MV-4-11 (cell line): ENCODE measurements at places on chromosomes 11 and 22.

DNA sequence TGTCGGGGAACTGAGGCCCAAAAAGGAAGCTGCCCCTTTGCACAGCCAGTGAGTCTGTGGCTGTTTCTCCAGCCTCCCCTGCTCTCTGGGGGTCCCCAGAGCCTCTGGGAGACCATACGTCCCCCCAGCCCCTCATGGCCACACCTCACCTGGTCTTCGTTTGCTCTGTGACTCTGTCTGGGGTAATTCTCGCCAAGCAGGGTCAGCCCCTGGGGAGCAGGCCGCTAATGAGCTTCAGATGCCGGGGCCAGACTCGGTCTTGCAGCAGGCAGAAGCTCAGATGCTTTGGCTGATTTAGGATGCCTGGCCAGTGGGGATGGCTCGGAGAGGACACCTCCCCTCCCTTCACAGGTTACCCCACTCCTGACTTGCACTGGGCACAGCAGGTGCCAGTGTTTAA, 24.1 kb upstream of the WNT11 start:
- no peak for DNase-seq

DNA sequence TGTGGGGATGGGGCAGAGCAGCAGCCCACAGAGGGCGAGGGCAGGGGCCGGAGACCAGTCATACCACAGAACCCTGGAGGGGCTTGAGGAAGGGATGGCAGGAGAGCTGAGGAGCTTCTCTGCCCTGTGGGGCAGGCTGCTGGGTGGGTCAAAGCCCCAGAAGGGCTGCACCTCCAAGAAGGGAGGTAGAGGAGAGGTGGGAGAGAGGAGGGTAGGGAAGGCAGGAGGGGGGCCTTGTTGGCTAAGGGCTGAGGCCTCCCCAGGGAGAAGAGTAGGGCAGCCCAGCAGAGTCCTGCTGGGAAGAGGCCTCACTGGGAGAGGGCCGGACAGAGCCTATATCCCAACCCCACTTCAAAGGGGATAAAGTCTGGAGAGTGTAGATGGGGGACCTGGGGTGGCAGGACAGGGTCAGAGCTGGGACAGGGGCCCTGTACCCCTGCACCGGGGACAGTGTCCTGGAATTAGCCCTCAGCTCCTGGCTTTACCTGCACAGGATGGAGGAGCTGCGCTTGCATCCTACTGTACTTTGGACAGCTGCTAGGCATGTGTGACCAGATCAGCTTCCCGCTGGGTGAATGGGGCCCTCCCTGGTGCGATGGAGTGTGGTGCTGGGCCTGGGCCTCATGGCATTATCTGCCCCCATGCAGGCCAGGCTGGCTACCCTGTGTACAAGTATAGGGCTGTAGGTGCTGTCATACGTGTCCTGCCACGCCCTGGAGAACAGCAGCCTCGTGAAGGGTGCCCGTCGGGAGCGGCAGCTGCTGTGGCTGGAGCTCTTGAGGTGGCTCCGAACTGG, 7.3 kb downstream of the DGCR6L start:
- DNase-seq, result no peak

DNA sequence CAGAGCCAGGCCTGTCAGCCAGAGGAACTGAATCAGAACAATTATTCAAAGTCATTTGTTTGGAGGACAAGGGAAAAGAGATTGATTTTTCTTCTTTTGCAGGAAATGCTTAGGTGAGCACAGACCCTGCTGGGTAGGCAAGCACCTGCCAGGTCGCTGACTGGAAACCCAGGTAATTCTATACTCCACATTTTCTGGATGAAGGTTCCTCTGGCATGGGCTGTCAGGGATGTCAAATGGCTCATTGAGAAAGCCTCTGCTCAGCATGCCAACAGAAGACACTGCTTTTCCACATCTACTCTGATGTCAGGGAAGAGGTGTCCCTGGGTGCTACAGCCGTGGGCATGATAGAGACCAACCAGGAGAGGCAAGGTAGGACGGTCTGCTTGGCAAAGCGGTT, 166.7 kb upstream of the SYN3 start:
- no peak for DNase-seq

DNA sequence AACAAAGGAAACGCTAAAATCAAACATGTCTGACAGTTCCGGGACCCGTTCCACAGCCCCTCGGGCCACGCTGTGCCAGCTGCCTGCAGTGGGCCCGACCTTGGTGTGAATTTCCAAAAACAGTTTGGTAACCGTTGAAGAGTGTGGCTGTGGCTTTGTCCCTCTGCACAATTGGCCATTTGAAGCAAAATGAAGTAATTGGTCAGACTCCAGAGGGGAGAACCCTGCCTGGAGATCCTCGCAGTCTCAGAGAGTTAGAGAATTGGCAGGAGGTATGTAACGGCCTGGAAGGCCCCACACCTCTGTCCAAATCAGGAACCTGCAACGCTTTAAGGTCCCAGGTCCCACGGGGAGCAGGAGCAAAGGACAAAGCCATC, 26.3 kb downstream of the TRMU start:
- no peak for DNase-seq

- no peak for DNase-seq
Measured at GRCh38 chr11:7046474-7047175, 26.3 kb downstream of the NLRP14 start.

- no peak for DNase-seq
Measured at GRCh38 chr22:24827296-24827695, 21.3 kb downstream of the SGSM1 start.

- DNase-seq, result no peak
Measured at GRCh38 chr11:13334034-13334786, 56.6 kb downstream of the BMAL1 start.

- no peak for DNase-seq
Measured at GRCh38 chr11:92866679-92867282, 102.7 kb upstream of the MTNR1B start.

GRCh38 chr11:110490886-110491285, 61.1 kb downstream of the FDX1 start:
- DNase-seq, result peak; percentile 85

GRCh38 chr22:46241396-46242007, 8.6 kb downstream of the CDPF1 start:
- no peak for DNase-seq

GRCh38 chr22:49420651-49421050, 407.0 kb downstream of the BRD1 start:
- no peak for DNase-seq

DNA sequence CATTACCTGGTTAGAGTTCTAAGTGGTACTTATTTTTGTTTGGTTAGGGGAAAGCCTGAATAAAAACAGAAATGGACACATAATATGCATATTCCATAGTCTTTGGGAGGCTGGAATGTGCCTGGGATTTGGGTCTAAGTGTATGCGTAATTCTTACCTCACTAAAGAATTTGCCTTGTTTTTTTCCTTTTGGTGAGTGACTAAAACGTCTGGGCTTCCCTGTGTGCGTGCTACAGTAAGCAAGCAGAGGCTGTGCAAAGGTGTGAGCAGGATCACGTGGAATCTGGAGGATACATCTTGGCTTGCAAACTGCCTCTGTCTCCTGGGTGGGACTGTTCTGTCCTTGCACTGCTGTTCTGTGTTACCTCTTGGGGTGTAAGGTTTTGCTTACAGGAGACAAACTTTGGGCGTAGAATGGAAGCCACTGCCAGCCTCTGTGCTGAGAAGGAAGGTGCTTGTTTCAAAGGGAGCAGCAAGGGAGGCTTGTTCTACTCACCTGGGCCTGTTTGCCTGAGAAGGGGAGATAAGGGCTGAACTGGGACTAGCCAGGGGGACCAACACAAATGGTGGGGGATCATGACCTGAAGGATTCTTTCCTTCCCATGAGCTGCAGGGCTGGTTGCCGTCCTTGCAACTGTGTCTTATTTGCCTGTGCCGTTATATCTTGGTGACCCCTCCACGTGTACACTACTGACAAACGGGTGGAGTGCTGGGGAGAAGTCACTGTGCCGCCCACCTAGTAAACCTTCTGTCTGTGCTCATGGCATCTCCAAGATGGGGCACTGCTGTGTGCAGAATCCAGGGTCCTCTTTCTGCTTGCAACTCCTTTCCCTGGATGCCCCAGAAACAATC, 4.5 kb downstream of the NEAT1 start:
- DNase-seq, result no peak

DNA sequence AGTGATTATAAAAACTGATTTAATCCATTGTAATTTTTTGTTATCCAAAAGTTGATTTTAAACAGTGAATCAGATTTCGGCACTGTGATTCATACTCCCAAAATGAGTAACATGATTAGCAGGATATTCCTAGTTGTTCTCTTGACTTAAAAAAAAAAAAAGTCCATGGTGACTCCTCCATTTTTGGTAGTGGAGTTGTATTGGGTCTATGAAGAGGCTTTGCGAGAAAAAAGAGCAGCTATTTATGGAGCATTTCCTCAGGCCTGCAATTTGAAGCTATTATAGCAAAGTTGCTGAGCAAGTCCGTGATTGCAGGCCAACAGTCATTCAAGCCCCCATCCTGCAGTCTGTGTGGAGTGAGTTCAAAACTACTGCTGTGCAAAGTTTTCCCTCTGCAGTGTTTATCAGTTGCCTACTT, 28.8 kb downstream of the YAP1 start:
- DNase-seq, result no peak

DNA sequence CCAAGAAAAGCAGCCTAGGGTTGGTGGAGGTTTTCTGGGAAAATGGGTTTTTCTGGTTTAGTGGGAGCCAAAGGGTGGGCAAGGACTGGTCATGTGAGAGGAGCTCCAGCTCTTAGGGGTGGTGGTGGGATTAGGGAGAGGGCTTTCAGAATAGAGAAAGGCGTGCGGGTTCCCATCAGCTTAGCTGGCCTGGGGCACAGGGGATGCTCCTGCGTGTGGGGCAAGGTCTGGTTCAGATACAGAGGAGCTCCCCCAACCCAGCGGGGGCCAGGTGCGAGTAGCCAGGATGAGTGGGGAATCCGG, 644 bp downstream of the TMEM134 start:
- no peak for DNase-seq

DNA sequence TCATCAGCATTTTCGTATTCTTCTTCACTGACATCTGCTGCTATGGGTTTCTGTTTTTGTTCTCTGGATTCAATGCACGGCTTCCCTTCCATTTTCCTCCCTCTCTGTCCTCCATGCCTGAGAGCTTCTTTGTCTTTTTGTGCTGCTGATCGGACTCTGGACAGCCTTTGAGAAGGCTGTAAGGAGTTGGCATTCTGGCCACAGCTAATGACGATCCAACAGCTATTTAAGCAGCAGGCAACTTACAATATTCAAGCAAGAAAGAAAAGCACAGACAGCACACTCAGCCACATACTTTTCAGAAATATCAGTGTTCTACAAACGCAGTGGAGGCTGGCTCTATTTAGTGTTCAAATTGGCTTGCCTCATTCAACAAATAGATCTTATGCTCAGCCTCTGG, 60.9 kb upstream of the ZC3H12C start:
- DNase-seq, result no peak

GRCh38 chr22:23036684-23037428, 33.5 kb upstream of the GNAZ start:
- peak; percentile 56 for DNase-seq

GRCh38 chr11:121389651-121390050, 62.5 kb upstream of the SORL1 start:
- DNase-seq, result no peak

- no peak for DNase-seq
Measured at GRCh38 chr11:117834838-117835443, 10.4 kb upstream of the FXYD2 start.

DNA sequence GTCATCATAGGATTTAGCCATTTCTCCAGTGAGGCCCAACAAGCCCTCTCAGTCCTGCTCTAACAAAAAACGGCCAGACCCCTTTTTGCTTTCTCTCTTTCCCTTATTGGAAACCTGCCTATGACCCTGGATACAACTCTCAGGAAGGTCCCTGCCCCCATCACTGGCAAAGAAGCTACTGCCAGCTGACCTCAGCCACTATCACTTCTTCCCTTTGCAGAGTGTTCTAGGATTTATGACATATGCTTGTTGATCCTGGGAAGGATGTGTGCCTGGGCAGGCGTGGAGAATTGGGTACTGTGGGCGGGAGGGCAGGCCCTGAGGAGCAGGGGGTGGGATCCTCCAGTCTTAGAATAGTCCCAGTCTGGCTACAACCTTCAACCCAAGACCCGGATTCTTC, 7.5 kb downstream of the PGAP2 start:
- no peak for DNase-seq

- DNase-seq, result no peak
Measured at GRCh38 chr11:110329445-110329844, 33.0 kb upstream of the RDX start.

GRCh38 chr11:131691181-131692041, 321.0 kb downstream of the NTM start:
- DNase-seq, result no peak

- DNase-seq, result no peak
Measured at GRCh38 chr11:118615282-118615975, 8.0 kb downstream of the PHLDB1 start.
